ENCODE measurements at places on chromosomes 6 and 20. TPM values are rescaled to one million over a fixed set of nuclear protein-coding genes. Genes with fewer than 3 reads are reported as not detected.

Gene SLC44A4
- total RNA-seq = 35.4 TPM

Gene TRMT6
- total RNA-seq = 10.1 TPM

Gene GNRH2
- total RNA-seq = not detected

Gene SMPDL3A
- total RNA-seq = 17.0 TPM

Gene HTR1E
- not detected for total RNA-seq

GRCh38 chr6:3541006-3541585 is 84.2 kb upstream of the SLC22A23 start:
- H3K27me3 ChIP-seq = no peaks in the 10 kb centered on the region
- no peak overlapping the region for H3K4me3 ChIP-seq
- no peak for DNase-seq
- no peaks in the 10 kb centered on the region for H3K36me3 ChIP-seq
- no peaks in the 10 kb centered on the region for H3K4me1 ChIP-seq

DNA sequence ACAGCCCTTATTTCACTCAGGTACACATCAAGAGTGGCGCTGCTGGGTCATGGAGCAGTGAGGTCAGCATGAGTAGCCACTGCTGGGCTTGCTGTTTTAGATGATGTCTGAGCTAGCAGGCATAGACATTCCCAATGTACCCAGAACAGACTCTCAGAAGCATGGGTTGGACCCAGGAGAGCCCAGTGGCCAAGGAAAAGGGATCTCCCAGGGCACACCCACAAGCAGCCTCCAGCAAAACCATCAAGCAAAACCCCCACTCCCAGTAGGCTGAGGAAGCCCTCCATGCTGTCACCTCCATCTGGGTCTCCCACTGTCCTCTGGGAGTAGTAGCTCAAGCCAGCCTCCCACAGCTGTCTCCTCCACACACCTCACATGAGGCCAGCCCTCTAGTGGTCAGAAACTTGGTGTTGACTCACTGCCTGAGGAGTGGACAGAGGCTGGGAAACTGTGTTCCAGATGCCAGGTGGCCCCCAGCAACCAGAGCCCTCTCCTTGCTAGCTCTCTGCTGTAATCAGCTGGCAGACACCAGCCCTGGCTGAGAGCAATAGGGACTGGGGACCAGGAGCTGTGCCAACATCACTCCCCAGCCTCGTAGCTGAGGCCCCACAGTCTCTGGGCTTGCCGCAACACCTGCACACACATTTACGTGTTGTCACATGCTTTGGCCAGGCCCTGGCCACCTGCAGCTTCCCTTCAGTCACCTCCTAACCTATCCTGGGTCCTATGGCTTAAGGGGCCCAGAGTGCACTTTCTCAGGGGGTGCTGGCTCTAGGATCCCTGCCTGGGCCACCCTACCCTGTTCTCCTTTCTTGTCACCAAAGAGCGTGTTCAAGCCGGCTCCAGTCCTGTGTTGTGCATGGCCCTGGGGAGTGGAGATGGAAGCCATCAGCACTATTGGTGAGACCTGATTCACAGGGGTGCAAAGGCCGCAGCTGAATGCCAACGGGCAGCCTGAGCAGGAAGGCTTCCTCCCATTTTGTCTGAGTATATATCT is 1.9 kb upstream of the AP5S1 start:
- peaks cover 4% of the 10 kb centered on the region for H3K4me1 ChIP-seq
- DNase-seq = no peak
- H3K27me3 ChIP-seq = no peaks in the 10 kb centered on the region

GRCh38 chr6:131685266-131685780 is 15.9 kb downstream of the OR2A4 start:
- no peaks in the 10 kb centered on the region for H3K27me3 ChIP-seq
- H3K4me1 ChIP-seq = no peaks in the 10 kb centered on the region
- no peak for DNase-seq
- no peak overlapping the region for H3K4me3 ChIP-seq
- no peaks in the 10 kb centered on the region for H3K36me3 ChIP-seq
- H3K27ac ChIP-seq = no peak overlapping the region

DNA sequence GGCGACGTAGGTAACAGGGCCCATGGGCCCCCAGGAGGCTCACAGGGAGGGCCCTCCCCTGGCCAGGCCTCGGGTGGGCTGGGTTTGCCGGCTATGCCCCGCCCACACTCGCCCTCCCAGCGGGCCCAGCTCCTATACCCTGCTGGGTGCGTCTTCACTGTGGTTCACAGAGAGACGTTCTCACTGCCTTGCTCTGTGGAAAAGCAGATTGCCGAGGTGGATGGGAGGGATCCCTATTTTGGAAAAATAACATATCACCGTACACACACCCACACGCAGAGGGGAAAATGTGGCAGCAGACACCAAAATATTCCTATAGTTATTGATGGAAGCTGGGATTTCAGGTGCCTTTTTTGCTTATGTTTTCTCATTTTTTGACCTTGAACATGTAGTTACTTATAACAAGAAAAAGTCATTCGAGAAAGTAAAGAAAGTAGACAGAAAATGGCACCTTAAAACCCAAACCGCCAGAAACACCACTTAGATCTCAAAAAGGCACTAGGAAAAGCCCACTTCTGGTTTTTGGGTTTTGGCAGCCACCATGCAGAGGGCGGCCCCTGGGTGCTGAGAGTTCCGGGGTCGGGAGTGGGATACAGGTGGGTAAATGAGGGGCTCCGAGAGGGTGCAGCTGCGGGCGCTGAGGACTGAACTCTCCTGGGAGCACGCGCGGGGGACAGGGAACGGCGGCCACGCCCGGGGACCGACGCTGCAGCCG is 49.4 kb downstream of the TMEM242 start:
- no peaks in the 10 kb centered on the region for H3K4me1 ChIP-seq
- no peak for DNase-seq
- H3K27ac ChIP-seq = peak overlapping the region; percentile 92

DNA sequence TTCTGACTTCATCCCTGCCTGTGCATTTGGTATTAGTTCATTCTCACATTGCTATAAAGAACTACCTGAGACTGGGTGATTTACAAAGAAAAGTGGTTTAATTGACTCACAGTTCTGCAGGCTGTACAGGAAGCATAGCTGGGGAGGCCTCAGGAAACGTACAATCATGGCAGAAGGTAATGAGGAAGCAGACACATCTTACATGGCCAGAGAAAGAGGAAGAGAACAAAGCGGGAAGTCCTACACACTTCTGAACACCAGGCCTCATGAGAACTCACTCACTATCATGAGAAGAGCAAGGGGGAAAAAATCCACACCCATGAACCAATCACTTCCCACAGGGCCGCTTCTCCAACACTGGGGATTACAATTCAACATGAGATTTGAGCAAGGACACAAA is 303.9 kb downstream of the CBLN4 start:
- H3K4me3 ChIP-seq = no peak overlapping the region
- no peak for DNase-seq
- no peaks in the 10 kb centered on the region for H3K36me3 ChIP-seq
- no peak overlapping the region for H3K27ac ChIP-seq
- H3K4me1 ChIP-seq = no peaks in the 10 kb centered on the region

- H3K36me3 ChIP-seq = no peaks in the 10 kb centered on the region
- no peak for DNase-seq
- no peaks in the 10 kb centered on the region for H3K27me3 ChIP-seq
- H3K4me3 ChIP-seq = peak overlapping the region; percentile 83
These were observed 991 bp downstream of the UQCC2 start for GRCh38 chr6:33710296-33711121.

DNA sequence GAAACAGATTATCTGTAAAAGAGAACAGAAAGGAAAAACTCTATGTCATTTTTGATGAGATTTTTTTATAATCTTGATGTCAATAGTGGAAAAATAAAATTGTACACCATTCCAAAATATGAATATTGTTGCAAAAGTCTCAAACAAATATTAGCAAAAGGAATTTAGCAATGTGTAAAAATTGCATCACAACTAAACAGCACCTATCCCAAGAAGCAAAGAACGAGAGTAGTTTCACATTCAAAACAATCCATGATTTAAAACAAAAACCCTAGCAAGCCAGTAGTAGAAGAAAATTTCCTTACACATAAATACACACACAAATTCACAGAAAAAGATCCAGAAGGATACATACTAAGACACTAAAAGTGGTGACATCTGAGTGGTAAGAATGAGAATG is 38.4 kb downstream of the LCA5 start:
- H3K27me3 ChIP-seq = no peaks in the 10 kb centered on the region
- no peak for DNase-seq
- H3K36me3 ChIP-seq = no peaks in the 10 kb centered on the region
- no peak overlapping the region for H3K4me3 ChIP-seq
- no peaks in the 10 kb centered on the region for H3K4me1 ChIP-seq
- no peak overlapping the region for H3K27ac ChIP-seq

All from breast epithelium (tissue), 4 donors.